ENCODE measurements at places on chromosomes 2 and 18. TPM values are rescaled to one million over a fixed set of nuclear protein-coding genes. Genes with fewer than 3 reads are reported as not detected.

SEPTIN10 gene
- total RNA-seq = 100.0 TPM

TSPYL6 gene
- total RNA-seq = not detected

DSG4 gene
- not detected for total RNA-seq

- no peaks in the 10 kb centered on the region for H3K4me1 ChIP-seq
- no peak for DNase-seq
- H3K27ac ChIP-seq = no peak overlapping the region
- no peak overlapping the region for H3K4me3 ChIP-seq
- no peaks in the 10 kb centered on the region for H3K27me3 ChIP-seq
Observed at GRCh38 chr2:190843890-190844699, 36.5 kb upstream of the GLS start.

- no peaks in the 10 kb centered on the region for H3K4me1 ChIP-seq
- no peak overlapping the region for H3K27ac ChIP-seq
- no peak for DNase-seq
- H3K27me3 ChIP-seq = peaks cover 3% of the 10 kb centered on the region
Observed at GRCh38 chr2:105954891-105955290, 210.2 kb downstream of the NCK2 start.

DNA sequence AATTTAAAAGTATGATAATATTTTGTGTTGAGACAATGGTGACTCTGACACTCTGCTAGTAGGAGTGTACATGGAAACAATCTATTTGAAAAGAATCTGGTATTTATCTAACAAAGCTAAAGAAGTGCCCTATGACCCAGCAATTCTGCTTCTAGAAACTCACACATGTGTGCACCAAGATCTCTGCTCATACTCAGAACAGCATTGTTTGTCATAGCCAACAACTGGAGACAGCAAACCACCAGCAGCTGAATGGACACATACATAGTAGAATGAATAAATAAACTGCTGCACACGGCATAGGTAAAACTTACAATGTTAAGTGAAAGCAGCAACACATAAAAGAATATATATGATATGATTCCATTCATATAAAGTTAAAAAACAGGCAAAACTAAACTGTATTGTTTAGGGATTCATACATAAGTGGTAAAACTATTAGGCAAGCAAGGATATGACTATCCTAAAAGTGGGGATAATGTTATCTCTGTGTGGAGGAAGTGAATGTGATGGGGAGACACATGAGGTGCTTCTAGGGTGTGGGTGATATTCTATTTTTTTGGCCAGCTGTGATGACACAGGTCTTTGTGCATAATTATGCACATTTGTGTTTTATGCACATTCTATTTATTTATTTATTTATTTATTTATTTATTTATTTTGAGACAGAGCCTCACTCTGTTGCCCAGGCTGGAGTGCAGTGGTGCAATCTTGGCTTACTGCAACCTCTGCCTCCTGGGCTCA lies 71.1 kb downstream of the RFTN2 start:
- no peak for DNase-seq
- no peaks in the 10 kb centered on the region for H3K27me3 ChIP-seq
- H3K27ac ChIP-seq = no peak overlapping the region
- H3K4me3 ChIP-seq = no peak overlapping the region
